ENCODE measurements at places on chromosomes 2 and 18.

DNA sequence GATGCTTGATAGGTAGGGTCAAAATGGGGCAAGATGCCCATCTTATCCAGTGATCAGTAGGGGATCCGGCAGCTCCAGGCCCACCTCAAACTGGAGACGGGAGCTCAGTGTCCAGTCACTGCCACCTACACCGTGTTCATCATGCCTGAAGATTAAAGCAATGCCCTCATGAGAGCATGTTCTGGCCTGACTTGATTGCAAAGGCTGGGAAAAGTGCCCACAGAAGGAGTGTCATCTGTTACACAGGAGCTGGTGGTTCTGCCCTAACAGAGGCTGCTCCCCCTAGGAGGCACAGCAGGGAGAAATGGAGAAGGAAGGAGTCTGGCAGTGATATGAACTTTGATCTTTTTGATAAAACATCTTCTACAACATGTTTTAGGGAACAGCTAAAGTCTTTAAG is 92.3 kb downstream of the CCBE1 start:
- DNase-seq: no peak

- DNase-seq: no peak
These were observed 203.3 kb downstream of the TCF4 start for GRCh38 chr18:55384551-55385275.

DNA sequence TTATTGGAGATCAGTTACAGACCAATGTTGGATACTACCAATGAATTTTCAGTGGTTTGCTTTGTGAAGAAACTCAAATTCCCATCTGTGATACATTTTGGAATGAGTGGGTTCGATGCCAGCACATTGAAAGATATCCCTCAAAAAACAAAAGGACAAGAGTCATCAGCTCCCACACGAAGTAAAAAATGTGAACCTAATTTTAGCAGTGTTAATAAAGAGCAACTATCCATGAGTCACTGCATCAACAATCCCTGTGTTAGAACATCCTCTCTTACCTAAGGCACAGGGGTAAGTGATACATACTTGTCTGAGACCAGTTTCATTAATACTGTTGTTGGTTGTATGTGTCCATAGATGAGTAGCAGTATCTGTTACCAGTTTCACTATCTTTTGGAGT is 551.8 kb upstream of the SOX11 start:
- no peak for DNase-seq

GRCh38 chr2:62175728-62176127 is 20.2 kb upstream of the B3GNT2 start:
- no peak for DNase-seq

DNA sequence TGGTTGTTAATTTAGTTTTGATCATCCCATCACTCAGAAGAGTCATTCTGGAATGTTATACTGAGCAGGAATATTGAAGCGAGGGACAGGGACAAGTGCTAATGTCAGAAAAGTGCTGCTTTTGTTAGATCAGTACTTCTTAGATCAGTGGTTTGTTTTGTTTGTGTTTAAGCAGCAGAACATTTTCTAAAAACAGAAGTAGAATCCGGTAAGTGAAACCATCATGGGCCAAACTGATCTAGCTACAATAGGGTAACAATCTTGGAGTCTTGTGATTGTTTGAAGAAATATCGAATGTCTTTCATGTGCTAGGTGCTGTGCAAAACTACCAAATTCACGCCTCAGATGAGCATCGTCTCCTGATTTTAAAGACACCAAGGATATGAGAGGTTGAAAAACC is 45.1 kb upstream of the SEC11C start:
- no peak for DNase-seq

DNA sequence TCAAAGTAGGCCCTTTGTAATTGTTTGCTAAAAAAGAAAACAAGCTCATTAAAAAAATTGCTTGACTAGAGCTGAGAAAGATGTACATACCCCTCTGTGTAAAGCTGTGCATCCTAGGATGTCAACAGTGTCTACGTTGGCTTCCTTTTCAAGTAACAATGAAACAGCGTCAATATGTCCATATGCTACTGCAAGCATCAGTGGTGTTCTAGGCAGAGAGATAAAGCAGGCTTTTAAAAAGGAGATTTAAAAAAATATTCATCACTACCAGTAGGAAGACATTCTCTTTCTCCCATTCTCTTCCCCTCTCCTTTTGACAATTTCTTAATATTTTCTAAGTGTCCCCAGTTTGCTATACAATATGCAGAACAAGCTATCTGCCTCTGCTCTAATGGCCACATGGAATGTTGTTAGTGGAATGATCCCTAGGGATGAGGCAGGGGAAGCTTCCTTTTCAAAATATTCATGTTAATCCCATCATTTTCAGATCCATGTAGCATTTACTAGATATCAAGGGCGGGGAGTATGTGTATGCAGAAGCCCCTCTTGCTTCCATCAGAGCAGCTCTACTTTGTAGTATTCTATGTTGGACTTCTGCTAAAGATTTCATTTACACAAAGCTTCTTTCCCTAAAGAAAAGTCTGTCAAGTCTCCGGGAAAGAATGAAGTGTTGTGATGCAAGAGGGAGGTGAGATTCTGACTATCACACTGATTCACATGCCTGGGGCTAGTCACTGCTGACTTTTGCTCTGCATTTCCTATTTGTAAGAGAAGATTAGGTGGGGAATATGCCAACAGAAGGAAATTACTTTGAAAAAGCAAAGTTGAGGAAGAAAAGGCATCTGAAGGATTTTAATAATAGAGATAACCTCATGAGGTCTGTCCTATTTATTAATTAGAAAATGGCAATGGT is 81.5 kb upstream of the PGAP1 start:
- DNase-seq: no peak

DNA sequence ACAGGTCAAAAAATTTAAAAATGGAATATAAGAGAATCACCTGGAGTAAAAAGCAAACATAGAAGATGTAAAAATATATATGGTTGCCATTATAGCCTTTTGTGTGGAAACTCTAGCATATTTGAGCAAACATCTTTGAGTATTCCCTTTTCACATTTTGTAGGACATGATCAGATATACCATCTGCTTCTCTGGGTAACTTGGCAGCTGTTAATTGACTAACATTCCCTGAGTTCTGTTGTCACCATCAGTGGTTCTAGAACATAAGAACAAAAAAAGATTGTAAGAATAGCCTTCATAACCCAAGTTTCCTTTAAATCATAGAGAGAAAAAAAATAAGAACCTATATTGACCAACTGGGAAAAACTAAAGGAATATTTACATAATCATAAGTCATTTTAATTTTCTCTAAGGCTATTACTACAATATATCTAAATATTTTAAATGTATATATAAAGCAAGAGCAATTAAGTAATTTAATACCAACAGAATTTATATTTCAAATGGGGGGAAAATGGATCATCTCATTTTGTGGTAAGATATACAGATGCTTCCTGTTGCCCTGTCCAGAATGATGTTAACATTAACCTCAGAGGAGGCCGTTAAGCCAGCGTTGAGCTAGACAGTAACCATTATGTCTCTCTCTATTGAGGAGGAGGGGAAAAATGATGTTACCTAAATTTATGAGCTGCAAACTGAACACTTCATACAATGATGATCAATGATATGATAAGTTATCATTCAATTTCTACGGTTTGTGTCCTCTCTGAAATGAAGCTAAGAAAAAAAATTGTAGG is 9.8 kb upstream of the INO80D start:
- DNase-seq: no peak

- no peak for DNase-seq
These were observed 188.3 kb downstream of the ZNF516 start for GRCh38 chr18:76306685-76307292.

DNA sequence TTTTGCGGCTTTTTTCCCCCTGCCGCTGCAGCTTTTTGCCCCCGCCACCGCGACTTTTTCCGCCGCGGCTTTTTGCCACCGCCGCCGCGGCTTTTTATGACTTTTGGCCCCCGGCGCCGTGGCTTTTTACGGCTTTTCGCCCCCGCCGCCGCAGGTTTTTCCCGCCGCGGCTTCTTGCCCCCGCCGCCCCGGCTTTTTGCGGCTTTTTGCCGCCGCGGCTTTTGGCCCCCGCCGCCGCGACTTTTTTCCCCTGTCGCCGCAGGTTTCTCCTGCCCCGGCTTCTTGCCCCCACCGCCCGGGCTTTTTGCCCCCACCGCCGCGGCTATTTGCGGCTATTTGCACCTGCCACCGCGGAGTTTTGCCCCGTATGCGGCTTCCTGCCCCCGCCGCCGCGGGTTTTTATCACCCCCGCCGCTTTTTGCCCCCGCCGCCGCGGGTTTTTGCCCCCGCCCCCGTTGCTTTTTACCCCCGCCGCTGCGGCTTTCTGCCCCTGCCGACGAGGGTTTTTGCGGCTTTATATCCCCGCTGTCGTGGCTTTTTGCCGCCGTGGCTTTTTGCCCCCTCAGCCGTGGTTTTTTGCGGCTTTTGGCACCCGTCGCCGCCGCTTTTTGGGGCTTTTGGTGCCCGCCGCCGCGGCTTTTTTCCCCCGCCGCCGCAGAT is 2750.9 kb downstream of the RPIA start:
- DNase-seq: no peak

DNA sequence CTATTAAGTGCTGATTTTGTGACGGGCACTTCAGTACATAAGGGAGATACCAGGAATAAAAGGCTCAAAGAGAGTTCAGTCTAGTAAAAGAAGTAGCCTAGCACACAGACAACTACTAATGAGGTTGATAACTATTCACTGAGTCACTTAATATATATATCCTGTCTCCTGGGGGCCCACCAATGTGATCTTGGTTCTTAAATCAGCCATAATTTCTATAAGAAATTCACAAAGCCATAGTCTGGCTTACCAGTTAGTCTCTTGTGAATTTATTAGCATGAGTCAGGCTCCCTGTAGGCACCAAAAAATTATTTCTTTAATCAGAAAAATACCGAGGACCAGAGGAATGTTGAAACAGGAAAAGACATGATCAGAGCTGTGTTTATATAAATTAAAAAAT is 10.4 kb downstream of the KCNE4 start:
- no peak for DNase-seq

- DNase-seq: no peak
These were observed 3.8 kb upstream of the GPR55 start for GRCh38 chr2:230928701-230929380.

DNA sequence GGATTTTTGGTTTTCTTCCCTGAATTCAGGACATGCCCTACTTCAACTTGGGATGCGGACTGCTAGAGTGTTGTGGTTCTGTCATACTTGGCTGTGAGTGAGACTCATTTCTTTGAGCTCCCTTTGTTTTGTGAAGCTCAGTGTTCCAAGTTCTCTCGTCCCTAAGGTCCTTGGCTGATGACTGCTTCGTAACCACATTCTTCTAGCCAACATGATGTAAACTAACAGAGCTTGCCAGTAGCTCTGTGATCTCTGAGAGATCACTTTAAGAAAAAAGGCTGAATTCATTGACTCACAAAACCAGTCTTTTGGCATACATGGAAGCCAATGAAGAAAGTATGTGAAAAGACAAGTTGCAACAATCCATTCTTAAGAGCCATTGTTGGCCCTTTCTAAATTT is 96.9 kb upstream of the MSTN start:
- DNase-seq: no peak

DNA sequence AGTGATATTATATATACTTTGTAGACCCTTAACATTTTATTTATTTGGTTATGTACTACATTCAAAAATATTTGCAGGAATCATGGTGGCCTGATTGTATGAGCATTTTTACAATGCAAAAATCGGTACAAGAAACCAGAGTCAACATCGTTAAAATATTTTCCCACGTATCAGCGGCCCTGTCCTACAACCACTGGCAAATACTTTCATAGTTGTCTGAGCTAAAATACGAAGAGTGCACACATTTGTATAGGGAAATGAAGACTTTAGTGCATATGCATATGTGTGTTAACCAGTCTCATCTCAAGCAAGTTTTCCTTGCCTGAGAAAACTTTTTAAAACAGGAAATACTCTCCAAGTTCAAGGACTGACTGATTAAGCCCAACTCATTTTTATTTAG is 35.9 kb downstream of the CCDC102B start:
- DNase-seq: no peak

- DNase-seq: no peak
These were observed 115.9 kb upstream of the TANK start for GRCh38 chr2:161044095-161044865.

- no peak for DNase-seq
These were observed 204.9 kb downstream of the PTGR3 start for GRCh38 chr18:75003764-75004690.

DNA sequence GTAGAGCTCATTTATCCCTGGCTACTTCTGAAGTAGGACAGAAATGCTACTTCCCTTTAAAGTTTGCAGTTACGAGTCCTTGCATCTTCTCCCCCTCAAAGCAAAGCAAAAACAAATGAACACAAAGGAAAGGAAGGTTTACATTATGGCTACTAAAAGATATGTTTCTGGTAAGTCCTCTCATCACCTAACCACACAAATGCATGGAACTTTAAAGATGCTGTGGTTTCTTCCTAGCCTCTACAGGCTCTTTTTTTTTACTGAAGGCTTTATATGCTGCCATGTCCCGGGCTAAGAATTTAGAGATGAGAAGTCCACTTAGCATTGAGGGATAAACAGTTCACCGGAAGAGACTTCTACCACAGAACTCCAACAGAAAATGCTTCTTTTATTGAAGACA is 291.2 kb downstream of the SS18 start:
- DNase-seq: no peak

Measured in D721Med (cell line).